ENCODE measurements at places on chromosomes 2 and 18.

GRCh38 chr2:19059076-19059475 lies 299.3 kb downstream of the OSR1 start:
- no peaks in the 10 kb centered on the region for H3K36me3 ChIP-seq
- H3K27me3 ChIP-seq: no peaks in the 10 kb centered on the region
- H3K27ac ChIP-seq: no peak overlapping the region
- no peaks in the 10 kb centered on the region for H3K4me1 ChIP-seq
- no peak overlapping the region for H3K4me3 ChIP-seq

DNA sequence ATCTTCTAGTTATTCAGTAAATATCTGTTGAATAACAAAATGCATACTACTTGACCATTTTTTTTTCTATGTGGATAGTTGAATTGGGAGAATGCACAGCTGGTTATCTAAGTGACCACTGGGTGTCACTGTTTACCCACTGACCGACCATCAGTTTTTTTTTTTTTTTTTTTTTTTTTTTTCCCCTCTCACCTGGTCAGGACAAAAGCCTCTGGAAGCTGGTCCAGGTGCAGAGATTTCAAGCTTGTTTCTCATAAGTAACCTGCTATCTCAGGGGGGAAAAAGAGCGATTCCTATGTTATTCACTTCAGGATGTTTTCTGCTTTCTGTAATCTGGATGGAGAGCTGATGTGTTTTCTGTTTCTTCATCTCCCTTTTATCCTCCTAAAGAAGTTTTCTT lies 256.0 kb downstream of the DCDC2C start:
- DNase-seq: peak; percentile 41
- no peak overlapping the region for H3K4me3 ChIP-seq
- no peaks in the 10 kb centered on the region for H3K27me3 ChIP-seq
- H3K4me1 ChIP-seq: no peaks in the 10 kb centered on the region

- no peaks in the 10 kb centered on the region for H3K36me3 ChIP-seq
- no peak overlapping the region for H3K27ac ChIP-seq
- no peak overlapping the region for H3K4me3 ChIP-seq
- DNase-seq: no peak
- H3K4me1 ChIP-seq: no peaks in the 10 kb centered on the region
- H3K27me3 ChIP-seq: no peaks in the 10 kb centered on the region
Observed at GRCh38 chr18:51578406-51578980, 381.0 kb upstream of the MEX3C start.

DNA sequence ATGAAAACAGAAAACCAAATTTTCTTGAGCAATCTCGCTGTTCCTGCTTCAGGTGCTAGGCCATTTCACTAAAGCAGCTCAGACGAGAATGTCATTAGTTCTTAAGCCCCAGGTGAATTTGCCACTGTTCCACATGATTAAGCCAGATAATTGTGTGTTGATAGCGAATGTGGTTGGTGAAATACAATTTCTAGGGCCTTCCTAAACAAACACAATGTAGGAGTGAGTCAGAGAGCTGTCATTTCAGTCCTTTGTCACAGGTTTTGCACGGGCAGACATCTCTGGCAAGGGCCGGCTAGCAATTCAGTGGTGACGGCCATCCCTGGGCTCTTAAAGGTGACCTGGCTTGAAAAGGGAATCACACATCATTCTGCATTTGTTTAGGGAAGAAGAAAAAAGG lies 170.7 kb downstream of the TMEM182 start:
- no peaks in the 10 kb centered on the region for H3K36me3 ChIP-seq
- DNase-seq: no peak
- no peak overlapping the region for H3K27ac ChIP-seq
- no peaks in the 10 kb centered on the region for H3K4me1 ChIP-seq
- H3K27me3 ChIP-seq: no peaks in the 10 kb centered on the region
- no peak overlapping the region for H3K4me3 ChIP-seq

DNA sequence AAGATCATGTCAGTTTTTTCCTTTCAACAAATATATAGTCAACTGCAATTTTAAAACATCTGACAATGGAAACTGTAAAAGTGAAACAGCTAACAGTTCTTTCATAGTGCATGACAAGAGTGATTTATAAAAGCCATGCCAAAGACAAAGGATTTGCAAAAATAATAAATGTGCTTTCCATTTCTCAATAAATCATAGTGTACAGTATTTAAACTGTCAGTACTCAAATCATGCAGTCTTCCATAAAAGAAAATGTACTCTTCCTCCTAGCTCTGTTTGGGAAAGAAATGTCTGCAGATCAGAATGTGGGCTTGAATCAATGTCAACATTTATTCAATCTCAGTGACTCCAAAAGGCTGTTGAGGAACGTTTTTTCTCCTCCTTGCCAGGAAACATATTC lies 131.7 kb upstream of the PDE1A start:
- H3K4me3 ChIP-seq: no peak overlapping the region
- peak; percentile 2 for DNase-seq
- H3K4me1 ChIP-seq: no peaks in the 10 kb centered on the region
- H3K27ac ChIP-seq: no peak overlapping the region

GRCh38 chr2:98617149-98617548 lies 8.8 kb downstream of the UNC50 start:
- H3K4me3 ChIP-seq: no peak overlapping the region
- H3K4me1 ChIP-seq: no peaks in the 10 kb centered on the region
- H3K36me3 ChIP-seq: peaks cover 9% of the 10 kb centered on the region
- H3K27ac ChIP-seq: no peak overlapping the region
- H3K27me3 ChIP-seq: no peaks in the 10 kb centered on the region
- DNase-seq: no peak

DNA sequence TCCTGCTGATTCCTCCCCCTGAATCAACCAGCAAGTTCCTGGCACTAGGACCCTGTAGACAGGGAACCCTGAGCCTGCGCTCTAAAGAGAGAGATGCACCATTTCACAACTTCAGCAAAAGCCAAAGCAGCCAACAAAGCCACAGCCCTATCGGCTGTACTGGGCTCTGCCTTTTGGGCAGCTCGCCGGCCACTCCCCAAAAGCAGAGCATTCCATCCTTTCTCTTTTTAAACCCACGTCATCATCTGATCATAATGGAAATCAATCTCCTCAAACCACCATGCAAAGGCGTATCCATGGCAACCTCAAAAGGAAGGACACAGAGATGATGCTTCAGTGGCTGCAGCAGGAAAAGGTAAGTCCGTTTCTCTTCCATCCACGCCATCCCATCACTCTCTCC lies 5.3 kb upstream of the DCTN1 start:
- H3K4me1 ChIP-seq: peaks cover 12% of the 10 kb centered on the region
- H3K36me3 ChIP-seq: no peaks in the 10 kb centered on the region
- no peak overlapping the region for H3K27ac ChIP-seq
- no peaks in the 10 kb centered on the region for H3K27me3 ChIP-seq

DNA sequence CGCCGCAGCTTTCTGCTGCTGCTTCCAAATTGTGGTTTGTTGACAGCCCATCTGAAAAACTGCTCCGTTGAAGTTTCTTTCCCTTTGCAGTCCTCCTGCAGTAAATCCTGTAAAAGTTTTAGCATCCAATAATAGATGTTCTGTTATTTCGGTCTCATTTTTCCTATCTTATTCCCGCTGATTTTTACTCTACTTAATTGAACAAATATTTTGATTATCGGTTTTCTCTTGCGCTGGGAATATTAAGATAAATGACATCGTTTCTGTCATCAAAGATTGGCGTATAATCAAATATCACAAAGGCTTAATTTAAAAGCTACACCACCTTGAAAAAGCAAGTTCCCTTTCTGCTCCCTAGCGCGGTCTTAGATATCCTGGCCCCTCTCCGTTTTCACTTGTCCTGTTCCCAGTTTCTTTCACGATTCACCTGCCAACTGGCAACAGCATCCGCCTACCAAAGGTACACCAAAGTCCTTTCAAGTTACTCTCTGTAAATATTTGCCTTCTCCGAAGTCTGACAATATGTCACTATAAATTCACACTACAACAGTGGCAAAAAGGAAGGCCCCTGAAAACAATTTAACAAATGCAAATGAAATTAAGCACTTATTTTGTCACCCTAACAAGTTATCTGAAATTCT lies 1.0 kb upstream of the STRN start:
- H3K4me1 ChIP-seq: peaks cover 2% of the 10 kb centered on the region
- H3K36me3 ChIP-seq: no peaks in the 10 kb centered on the region
- no peak for DNase-seq
- peak overlapping the region; percentile 93 for H3K4me3 ChIP-seq
- no peaks in the 10 kb centered on the region for H3K27me3 ChIP-seq

DNA sequence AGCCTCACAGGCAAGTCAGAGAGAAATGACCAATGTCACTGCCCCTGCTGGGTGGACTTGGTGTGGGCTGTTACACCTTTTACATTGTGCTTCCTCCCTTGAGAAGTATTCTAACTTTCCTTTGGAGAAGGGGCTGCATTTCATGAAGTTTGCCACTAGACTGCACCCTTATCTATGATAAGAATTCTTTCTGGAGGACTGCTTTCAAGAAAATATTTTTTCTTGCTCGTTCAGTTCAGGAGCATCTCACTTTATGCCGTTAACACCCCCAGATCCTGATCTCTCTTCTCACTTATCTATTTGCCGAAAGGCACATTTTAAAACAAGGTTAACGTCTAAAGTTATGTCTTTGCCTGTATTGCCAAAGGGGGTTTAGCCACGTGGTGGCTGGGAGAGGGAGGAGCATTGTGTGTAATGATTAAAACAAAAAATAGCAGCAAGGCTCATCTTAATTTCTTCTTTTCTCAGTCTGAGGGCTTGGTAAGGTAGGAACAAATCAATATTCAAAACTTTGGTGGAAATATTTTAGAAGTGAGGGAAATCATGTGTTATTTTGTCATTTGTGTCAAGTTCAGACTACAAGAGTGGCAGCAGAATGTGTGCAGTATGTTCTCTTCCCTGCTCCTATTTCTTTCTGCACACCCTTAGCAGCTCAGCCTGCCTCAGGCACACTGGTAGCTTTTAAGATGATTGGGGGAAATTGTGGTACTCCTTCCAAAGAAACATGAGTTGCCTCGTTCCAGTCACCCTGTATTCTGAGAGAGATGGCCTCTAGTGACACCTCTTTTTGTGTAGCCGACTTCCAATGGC lies 1.6 kb upstream of the IGFBP5 start:
- no peaks in the 10 kb centered on the region for H3K27me3 ChIP-seq
- no peaks in the 10 kb centered on the region for H3K36me3 ChIP-seq
- H3K4me3 ChIP-seq: no peak overlapping the region
- H3K4me1 ChIP-seq: peaks cover 14% of the 10 kb centered on the region

GRCh38 chr2:3142210-3142609 lies 235.4 kb downstream of the EIPR1 start:
- DNase-seq: no peak
- H3K36me3 ChIP-seq: no peaks in the 10 kb centered on the region
- H3K4me3 ChIP-seq: no peak overlapping the region
- no peaks in the 10 kb centered on the region for H3K27me3 ChIP-seq
- H3K4me1 ChIP-seq: no peaks in the 10 kb centered on the region

DNA sequence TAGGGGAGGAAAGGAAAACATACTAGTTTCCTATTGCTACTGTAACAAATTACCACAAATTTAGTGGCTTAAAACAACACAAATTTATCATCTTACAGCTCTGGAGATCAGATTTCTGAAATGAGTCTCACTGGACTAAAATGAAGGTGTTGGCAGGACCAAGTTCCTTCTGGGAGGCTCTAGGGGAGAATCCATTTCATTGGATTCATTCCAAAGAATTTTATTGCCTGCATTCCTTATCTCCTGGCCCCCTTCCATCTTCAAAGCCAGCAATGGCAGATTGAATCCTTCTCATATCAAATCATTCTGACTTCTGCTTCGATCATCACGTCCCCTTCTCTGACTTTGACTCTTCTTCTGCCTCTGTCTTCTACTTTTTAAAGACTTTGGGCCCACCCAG lies 250.9 kb downstream of the IRS1 start:
- H3K4me1 ChIP-seq: peaks cover 3% of the 10 kb centered on the region
- H3K36me3 ChIP-seq: no peaks in the 10 kb centered on the region
- H3K4me3 ChIP-seq: no peak overlapping the region
- DNase-seq: peak; percentile 58
- no peak overlapping the region for H3K27ac ChIP-seq

DNA sequence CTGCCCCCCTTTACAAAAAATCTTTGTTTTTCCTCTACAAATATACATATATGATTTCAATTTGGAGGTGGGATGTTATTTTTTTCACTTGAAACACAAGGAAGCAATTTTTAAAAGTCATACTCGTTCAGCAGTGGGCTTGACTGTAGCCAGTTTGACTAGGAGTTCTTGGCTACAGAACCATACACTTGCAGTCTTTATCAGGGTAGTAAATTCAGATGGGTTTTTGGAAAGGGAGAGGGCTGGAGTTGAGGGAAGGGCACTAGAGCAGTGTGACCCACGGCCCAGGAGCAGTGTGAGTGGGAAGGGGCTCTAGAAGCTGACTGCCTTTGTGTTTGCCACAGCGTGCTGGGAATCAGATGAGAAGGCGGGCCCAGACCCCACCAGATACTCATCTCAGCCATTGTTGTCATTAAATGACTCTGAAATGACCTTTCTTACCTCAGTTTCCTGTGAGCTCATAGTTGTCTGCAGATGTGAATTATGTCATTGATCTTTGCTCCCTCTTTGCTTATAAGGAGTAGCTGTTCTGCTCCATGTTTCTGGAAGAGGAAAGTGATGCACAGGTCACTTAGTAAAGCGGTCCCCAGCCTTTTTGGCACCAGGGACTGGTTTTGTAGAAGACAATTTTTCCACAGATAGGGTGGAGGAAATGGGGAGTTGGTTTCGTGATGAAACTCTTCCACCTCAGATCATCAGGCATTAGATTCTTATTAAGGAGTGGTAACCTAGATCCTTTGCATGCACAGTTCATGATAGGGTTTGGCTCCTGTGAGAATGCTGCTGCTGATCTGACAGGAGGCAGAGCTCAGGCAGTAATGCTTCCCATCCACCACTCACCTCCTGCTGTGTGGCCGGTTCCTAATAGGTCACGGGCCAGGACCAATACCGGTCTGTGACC lies 116.8 kb downstream of the SPTBN1 start:
- H3K4me1 ChIP-seq: peaks cover 61% of the 10 kb centered on the region
- H3K36me3 ChIP-seq: peaks cover 2% of the 10 kb centered on the region
- no peak overlapping the region for H3K4me3 ChIP-seq
- no peaks in the 10 kb centered on the region for H3K27me3 ChIP-seq

GRCh38 chr2:106983305-106983704 lies 97.3 kb upstream of the ST6GAL2 start:
- H3K27me3 ChIP-seq: no peaks in the 10 kb centered on the region
- H3K36me3 ChIP-seq: no peaks in the 10 kb centered on the region
- no peak overlapping the region for H3K4me3 ChIP-seq
- H3K27ac ChIP-seq: no peak overlapping the region
- DNase-seq: no peak

- H3K4me1 ChIP-seq: no peaks in the 10 kb centered on the region
- no peak overlapping the region for H3K27ac ChIP-seq
- no peaks in the 10 kb centered on the region for H3K27me3 ChIP-seq
- DNase-seq: no peak
- no peak overlapping the region for H3K4me3 ChIP-seq
Observed at GRCh38 chr2:229297247-229297646, 26.2 kb upstream of the PID1 start.

DNA sequence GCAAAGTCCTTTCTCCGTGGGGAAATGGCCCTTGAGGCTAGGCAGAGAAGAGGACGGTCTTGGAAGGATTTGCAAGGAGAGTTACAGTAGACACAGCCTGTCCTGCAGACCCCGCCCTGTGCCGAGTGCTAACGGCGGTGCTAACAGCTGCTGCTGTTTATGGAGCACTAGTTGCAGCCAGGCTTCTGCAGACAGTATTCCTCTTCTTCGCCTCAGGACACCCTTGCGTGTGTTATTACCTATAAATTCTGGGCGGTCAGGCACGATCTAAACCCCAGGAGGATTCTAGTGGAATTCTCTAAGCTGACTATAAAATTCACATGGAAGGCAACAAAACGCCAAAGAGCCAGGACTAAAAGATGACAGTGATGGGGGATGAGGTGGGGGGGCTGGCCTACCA lies 139.8 kb downstream of the GLI2 start:
- H3K4me1 ChIP-seq: peaks cover 3% of the 10 kb centered on the region
- no peaks in the 10 kb centered on the region for H3K27me3 ChIP-seq
- H3K36me3 ChIP-seq: no peaks in the 10 kb centered on the region

- H3K27me3 ChIP-seq: peaks cover 16% of the 10 kb centered on the region
- H3K4me1 ChIP-seq: no peaks in the 10 kb centered on the region
- no peak overlapping the region for H3K4me3 ChIP-seq
- H3K36me3 ChIP-seq: no peaks in the 10 kb centered on the region
- H3K27ac ChIP-seq: no peak overlapping the region
Observed at GRCh38 chr18:59966913-59967312, 67.1 kb downstream of the PMAIP1 start.
